ENCODE measurements at places on chromosomes 12 and 14. TPM values are rescaled to one million over a fixed set of nuclear protein-coding genes. Genes with fewer than 3 reads are reported as not detected.

Gene GPRC5D
- not detected for polyA plus RNA-seq

Gene TMEM121
- polyA plus RNA-seq = 3.4 TPM

Gene PAH
- polyA plus RNA-seq = not detected

Gene ZNF10
- polyA plus RNA-seq = 13.4 TPM

Gene SLC39A9
- polyA plus RNA-seq = 22.2 TPM
